Suprapubic skin (tissue), 4 donors: ENCODE measurements at places on chromosomes 12 and 14. TPM values are rescaled to one million over a fixed set of nuclear protein-coding genes. Genes with fewer than 3 reads are reported as not detected.

ZNF219 gene
- 55.0 TPM for total RNA-seq

MUCL1 gene
- 1,530 TPM for total RNA-seq

DNA sequence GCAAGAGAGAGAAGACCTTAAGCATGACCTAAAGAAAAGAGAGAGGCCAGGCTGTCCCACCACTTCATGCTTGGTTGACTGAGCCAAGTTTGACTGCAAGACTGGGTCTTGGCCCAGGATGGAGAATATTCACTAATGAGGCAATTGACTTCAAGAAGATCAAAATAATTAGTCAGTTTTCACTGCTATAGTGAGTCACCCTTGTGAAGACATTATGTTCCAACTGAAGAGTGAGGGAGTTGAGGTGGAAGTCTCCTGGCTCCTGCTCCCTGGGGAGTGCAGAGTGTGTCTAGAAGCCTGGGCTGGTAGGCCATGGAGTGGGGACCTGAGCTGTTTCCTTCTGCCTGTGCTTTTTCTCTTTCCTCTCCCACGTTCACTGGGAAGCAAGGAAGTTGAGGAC, 117.6 kb downstream of the CACNA1C start:
- H3K27me3 ChIP-seq, result no peaks in the 10 kb centered on the region
- no peaks in the 10 kb centered on the region for H3K36me3 ChIP-seq
- no peak overlapping the region for H3K4me3 ChIP-seq
- H3K4me1 ChIP-seq, result no peaks in the 10 kb centered on the region
- no peak overlapping the region for H3K27ac ChIP-seq
- no peak for DNase-seq

DNA sequence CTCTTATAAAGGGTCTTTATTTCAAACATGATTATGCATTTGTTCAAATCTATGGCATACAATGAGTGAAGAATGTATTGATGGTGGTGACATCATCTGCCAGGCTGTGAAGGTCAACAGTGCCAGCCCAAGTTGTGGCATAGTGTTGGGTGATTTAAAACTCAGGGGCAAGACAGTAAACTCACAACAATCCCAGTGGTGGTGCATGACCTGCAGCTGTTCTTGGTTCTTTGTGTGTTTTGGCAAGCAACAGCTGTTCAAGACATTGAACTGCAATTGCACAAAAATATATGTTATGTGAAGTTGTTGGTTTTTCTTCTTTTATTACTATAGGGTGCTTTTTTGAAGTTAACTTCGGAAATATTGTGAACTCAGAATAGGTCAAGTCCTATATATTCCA, 851.6 kb downstream of the NRXN3 start:
- H3K36me3 ChIP-seq, result no peaks in the 10 kb centered on the region
- DNase-seq, result no peak

DNA sequence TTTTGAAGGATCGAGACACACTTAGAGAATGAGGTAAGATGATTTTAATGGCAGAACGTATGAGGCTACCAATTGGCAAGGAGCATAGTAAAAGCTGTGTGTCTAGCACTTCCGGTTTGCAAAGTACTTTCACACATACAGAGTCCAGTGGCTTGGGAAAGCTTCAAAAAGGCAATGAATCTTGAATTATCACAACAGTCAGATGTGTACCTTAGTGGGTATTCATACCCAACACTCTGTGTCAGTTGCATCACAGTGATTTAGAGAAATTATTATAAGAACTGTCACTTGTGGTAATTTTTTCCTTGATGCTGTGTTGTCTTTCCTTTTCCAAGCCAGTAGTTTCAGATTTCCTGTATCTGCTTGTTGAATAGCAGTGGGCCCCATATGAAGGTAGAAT, 424.1 kb downstream of the PCNX1 start:
- no peaks in the 10 kb centered on the region for H3K4me1 ChIP-seq
- H3K36me3 ChIP-seq, result no peaks in the 10 kb centered on the region
- no peak for DNase-seq
- H3K27ac ChIP-seq, result no peak overlapping the region
- no peak overlapping the region for H3K4me3 ChIP-seq

GRCh38 chr12:119512772-119513497, 80.6 kb upstream of the TMEM233 start:
- H3K36me3 ChIP-seq, result no peaks in the 10 kb centered on the region
- no peak overlapping the region for H3K27ac ChIP-seq
- no peak for DNase-seq
- H3K4me3 ChIP-seq, result no peak overlapping the region

DNA sequence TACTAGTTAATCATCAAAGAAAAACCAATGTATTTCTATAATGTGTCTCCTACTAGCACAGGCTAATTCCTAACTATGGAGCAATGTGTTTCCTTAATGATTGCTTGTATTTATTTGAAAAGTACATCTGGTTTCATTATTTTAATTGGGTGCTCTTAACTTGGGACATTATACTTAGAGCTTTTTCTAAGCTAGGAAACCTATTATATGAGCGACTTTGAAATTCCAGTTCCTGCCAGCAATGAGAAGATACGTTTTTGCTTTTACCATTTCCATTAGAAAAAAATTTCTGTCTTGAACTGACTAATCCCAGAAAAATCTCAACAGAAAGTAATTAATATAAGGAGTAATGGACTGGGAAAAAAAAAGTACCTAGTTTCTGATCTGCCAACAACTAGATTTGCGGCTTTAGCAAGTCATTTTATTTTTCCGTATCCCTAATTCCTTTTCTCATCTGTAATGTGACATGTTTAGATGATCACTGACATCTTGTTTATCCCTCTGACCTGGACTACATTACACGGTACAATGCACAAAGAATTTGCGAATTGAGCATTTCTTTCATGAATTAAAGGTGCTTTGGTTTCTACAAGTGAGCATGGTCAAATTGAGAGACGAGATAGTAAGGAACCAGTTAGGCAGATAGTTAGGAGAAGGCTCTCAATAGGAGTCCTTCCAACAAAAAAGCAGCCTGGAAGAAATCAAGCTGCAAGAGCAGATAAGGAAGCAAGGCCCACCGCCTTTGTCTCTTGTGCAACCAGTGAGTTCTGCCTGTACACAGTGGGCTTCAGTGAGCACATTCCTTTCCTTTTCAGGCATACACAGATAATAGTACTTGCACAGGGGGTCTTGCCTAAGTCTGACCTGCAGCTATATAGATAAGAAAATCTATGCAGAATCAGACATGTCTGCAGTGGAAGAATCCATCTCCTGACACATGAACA, 1765.0 kb upstream of the FLRT2 start:
- no peaks in the 10 kb centered on the region for H3K4me1 ChIP-seq
- no peak overlapping the region for H3K27ac ChIP-seq
- no peaks in the 10 kb centered on the region for H3K27me3 ChIP-seq
- no peaks in the 10 kb centered on the region for H3K36me3 ChIP-seq
- H3K4me3 ChIP-seq, result no peak overlapping the region
- DNase-seq, result no peak

- peak overlapping the region; percentile 4 for H3K4me3 ChIP-seq
- no peaks in the 10 kb centered on the region for H3K36me3 ChIP-seq
- DNase-seq, result no peak
Observed at GRCh38 chr12:57894399-57895292, 46.7 kb upstream of the ATP23 start.

DNA sequence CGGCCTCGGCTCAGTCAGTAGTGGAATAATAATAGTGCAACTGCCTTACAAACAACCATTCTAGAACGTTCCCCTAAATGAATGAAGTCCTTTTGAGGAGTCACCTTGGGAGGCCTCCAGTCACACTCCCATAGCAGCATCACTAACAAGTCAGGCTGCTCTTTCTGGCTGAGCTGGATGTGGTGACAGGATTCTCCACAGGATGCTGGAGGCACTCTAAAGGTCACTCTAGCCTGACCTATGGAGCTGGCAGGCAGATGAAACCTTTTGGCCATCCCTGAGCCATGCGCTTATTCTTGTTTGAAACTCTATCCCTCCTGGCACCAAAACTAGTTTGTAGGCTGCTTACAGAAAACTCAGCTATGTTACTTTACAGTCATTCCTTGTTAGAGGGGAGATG, 17.9 kb upstream of the TFCP2 start:
- H3K36me3 ChIP-seq, result peaks cover 33% of the 10 kb centered on the region
- H3K27ac ChIP-seq, result no peak overlapping the region
- no peaks in the 10 kb centered on the region for H3K4me1 ChIP-seq
- no peaks in the 10 kb centered on the region for H3K27me3 ChIP-seq
- no peak overlapping the region for H3K4me3 ChIP-seq

- H3K4me1 ChIP-seq, result no peaks in the 10 kb centered on the region
- H3K36me3 ChIP-seq, result no peaks in the 10 kb centered on the region
- DNase-seq, result no peak
- no peaks in the 10 kb centered on the region for H3K27me3 ChIP-seq
- H3K4me3 ChIP-seq, result no peak overlapping the region
- no peak overlapping the region for H3K27ac ChIP-seq
Observed at GRCh38 chr12:89893972-89894706, 185.5 kb upstream of the ATP2B1 start.

- H3K4me1 ChIP-seq, result peaks cover 4% of the 10 kb centered on the region
- peaks cover 100% of the 10 kb centered on the region for H3K36me3 ChIP-seq
- H3K27ac ChIP-seq, result no peak overlapping the region
- no peak overlapping the region for H3K4me3 ChIP-seq
- no peak for DNase-seq
Observed at GRCh38 chr14:102027951-102028350, 58.9 kb downstream of the HSP90AA1 start.

DNA sequence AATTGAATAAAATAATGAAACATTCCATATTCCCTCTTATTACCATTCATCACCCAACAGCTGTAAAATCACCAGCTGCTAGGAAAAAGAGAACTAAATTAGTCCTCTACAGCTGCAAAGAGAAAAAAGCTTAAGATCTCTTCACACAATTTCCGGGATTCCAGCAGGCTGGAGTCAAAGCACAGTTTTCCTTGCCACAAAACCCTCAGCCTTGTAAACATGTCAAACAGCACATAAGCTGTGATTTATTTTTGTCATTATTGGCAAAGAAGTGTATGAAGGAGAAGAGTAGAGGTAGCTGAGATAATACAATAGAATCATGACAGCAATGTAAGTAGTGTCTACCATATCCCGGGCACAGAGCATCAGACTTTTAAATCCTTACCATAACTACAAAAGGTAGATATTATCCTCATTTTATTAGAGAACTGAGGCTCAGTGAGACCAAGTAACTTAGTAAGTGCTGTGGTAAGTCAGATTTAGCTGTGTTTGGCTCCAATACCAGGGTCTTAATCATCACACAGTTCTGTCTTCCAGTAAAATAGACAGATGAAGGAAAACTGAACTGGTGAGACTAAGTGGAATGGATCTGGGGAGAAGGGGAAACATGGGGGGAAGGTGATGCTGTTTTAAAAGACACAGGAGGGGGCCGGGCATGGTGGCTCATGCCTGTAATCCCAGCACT, 57.3 kb downstream of the NTN4 start:
- H3K36me3 ChIP-seq, result no peaks in the 10 kb centered on the region
- peaks cover 20% of the 10 kb centered on the region for H3K4me1 ChIP-seq
- peak overlapping the region; percentile 48 for H3K27ac ChIP-seq
- H3K27me3 ChIP-seq, result no peaks in the 10 kb centered on the region
- H3K4me3 ChIP-seq, result no peak overlapping the region
